ENCODE measurements at places on chromosomes 4 and X. TPM values are rescaled to one million over a fixed set of nuclear protein-coding genes. Genes with fewer than 3 reads are reported as not detected.

COL4A6 gene
- 2.0 TPM for total RNA-seq

HAUS7 gene
- 49.4 TPM for total RNA-seq

HTR2C gene
- not detected for total RNA-seq

FAT4 gene
- 7.9 TPM for total RNA-seq

PDLIM3 gene
- total RNA-seq = 7.9 TPM

MAEA gene
- total RNA-seq = 71.2 TPM

CCDC160 gene
- not detected for total RNA-seq

PRKX gene
- 10.3 TPM for total RNA-seq

XAGE2 gene
- total RNA-seq = not detected

AFAP1 gene
- total RNA-seq = 32.6 TPM

BEX4 gene
- 15.6 TPM for total RNA-seq

TMPRSS11D gene
- not detected for total RNA-seq

FBXW7 gene
- total RNA-seq = 10.6 TPM

SLC9A7 gene
- 13.1 TPM for total RNA-seq

CYBB gene
- not detected for total RNA-seq

CXCR3 gene
- total RNA-seq = not detected

UGT2B11 gene
- not detected for total RNA-seq

HAND2 gene
- 0.30 TPM for total RNA-seq

RXFP1 gene
- 0.15 TPM for total RNA-seq

GASK1B gene
- 3.9 TPM for total RNA-seq

TGIF2LX gene
- not detected for total RNA-seq

ADAMTS3 gene
- 0.84 TPM for total RNA-seq

F8A3 gene
- total RNA-seq = 4.4 TPM

KIT gene
- 0.17 TPM for total RNA-seq

TXK gene
- not detected for total RNA-seq

NEUROG2 gene
- not detected for total RNA-seq

HSFX3 gene
- total RNA-seq = not detected

ERCC6L gene
- 7.4 TPM for total RNA-seq

HPRT1 gene
- total RNA-seq = 15.5 TPM

MAGEA8 gene
- total RNA-seq = not detected

SLC16A2 gene
- total RNA-seq = 13.6 TPM

HOPX gene
- 33.6 TPM for total RNA-seq

EDNRA gene
- 3.2 TPM for total RNA-seq
